ENCODE measurements at places on chromosomes 2 and 18. TPM values are rescaled to one million over a fixed set of nuclear protein-coding genes. Genes with fewer than 3 reads are reported as not detected.
A peak's percentile ranks its signal among the peaks of the same experiment; 100 is the strongest.

DNA sequence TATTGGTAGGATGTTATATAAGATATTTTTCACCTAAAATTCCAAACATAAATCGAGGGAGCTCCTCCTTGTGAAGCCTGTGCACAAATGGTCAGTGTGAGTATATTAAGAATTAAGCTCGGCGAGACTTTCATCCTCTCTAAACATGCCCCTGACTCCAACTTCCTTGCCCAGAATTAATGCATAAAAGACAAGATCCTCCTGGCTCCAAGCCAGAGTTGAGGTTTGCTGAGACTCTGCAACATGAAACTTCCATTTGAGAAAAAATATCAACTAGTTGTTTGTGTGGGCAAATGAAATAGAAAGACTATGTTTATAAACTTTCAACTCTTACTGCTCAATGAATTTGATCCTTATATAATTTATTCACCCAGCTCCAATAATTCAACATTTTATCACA is 68.1 kb downstream of the CCDC178 start:
- H3K4me1 ChIP-seq = peaks cover 3% of the 10 kb centered on the region
- H3K4me3 ChIP-seq = no peak overlapping the region
- no peak overlapping the region for H3K27ac ChIP-seq
- H3K27me3 ChIP-seq = no peaks in the 10 kb centered on the region
- H3K36me3 ChIP-seq = no peaks in the 10 kb centered on the region

DNA sequence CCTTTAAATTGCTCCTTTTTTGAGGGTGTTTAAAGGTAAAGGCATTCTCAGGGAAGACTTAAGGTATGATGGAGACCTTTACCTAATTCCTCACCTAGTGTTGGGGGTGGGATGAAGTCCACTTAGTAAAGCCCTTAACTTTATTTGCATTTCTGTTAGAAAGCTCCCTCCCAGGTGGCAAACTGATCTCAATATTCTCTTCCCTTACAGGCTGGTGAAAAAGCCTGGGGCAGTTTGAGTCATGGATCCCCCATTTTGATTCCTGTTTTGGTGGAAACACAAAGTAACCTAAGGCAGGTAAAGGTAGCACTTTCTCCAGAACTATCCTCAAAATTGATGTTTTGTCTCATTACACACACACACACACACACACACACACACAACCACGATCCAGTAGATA is 33.8 kb upstream of the HNRNPA3 start:
- H3K27me3 ChIP-seq = no peaks in the 10 kb centered on the region
- no peak overlapping the region for H3K27ac ChIP-seq
- no peak overlapping the region for H3K4me3 ChIP-seq
- H3K36me3 ChIP-seq = no peaks in the 10 kb centered on the region
- no peak for DNase-seq
- no peaks in the 10 kb centered on the region for H3K4me1 ChIP-seq

- no peaks in the 10 kb centered on the region for H3K27me3 ChIP-seq
- H3K36me3 ChIP-seq = no peaks in the 10 kb centered on the region
- DNase-seq = no peak
- H3K4me1 ChIP-seq = no peaks in the 10 kb centered on the region
- H3K4me3 ChIP-seq = no peak overlapping the region
- no peak overlapping the region for H3K27ac ChIP-seq
Measured at GRCh38 chr18:62957885-62958472, 242.6 kb downstream of the PHLPP1 start.

- H3K4me1 ChIP-seq = no peaks in the 10 kb centered on the region
- no peak overlapping the region for H3K27ac ChIP-seq
- no peaks in the 10 kb centered on the region for H3K27me3 ChIP-seq
Measured at GRCh38 chr2:128399690-128400291, 81.1 kb upstream of the HS6ST1 start.

DNA sequence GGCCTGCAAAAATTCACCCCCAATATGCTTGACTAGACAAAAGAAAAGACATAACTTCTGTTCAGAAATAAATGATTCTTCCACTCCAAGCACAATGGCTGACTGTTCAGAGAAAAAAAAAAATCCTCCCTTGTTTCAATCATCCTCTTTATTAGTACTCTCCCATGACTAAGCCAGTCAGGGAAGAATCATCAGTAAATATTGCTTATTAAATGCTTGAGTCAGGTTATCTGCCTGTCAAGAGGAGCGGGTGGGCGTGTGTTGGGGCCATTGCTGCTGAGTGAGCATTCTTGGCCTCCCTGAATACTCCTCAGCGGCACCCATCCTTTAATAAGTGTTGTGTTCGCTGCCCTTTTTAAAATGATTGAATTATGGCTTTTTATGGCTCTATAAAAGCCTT is 1334.8 kb upstream of the CELF4 start:
- H3K36me3 ChIP-seq = no peaks in the 10 kb centered on the region
- no peak overlapping the region for H3K27ac ChIP-seq
- H3K27me3 ChIP-seq = no peaks in the 10 kb centered on the region
- no peaks in the 10 kb centered on the region for H3K4me1 ChIP-seq
- H3K4me3 ChIP-seq = no peak overlapping the region
- DNase-seq = no peak

DNA sequence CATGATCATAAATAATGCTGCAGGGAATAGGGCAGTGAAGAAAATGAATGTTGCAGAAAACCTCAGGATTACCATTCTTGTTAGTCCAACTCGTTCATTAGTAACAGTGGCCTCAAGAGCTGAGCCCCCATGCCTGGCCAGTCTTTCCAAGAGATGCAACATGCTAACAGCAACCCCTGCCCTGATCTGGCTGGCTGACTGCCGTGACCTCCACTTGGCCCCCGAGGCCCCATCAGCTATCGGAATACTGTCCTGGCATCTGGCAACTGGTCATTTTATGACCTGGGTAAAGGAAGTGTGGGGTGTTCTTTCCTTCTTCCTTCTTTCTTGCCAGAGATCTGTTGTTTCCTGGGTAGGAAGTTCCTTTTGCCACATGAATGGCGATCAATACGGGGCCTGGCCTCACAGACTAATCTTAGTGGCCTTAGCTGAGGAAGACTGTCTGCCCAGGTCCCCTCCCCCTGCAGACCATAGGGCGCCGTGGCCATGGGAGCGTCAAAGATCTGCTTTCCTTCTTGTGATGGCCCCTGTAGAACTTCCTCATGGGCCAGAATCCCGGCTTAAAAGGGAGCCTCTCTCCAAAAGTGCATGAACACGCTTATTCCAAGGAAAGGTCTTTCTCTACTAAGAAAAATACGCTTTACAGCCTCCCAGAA is 10.6 kb upstream of the TRABD2A start:
- no peak for DNase-seq
- H3K27me3 ChIP-seq = no peaks in the 10 kb centered on the region
- H3K4me3 ChIP-seq = no peak overlapping the region
- no peak overlapping the region for H3K27ac ChIP-seq
- no peaks in the 10 kb centered on the region for H3K4me1 ChIP-seq

DNA sequence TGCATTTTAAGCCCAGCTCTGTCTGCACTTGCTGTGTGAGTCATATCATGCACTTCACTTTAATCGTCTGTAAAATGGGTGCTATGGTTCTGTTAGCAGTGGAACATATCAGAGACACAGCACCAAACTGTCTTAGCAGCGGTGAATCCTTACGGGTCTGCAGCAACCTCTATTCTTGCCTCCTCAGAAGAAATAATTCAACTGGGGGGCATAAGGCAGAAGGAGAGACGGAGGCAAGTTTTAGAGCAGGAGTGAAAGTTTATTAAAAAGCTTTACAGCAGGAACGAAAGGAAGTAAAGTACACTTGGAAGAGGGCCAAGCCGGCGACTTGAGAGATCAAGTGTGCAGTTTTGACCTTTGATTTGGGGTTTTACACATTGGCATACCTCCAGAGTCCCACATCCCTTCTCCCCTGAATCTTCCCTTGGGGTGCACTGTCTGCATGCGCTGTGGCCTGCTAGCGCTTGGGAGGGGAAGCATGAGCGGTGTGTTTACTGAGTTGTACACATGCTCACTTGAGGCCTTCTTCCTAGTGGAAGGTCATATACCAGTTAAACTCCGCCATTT is 109.8 kb downstream of the DDX1 start:
- H3K4me1 ChIP-seq = no peaks in the 10 kb centered on the region
- no peak for DNase-seq
- H3K4me3 ChIP-seq = no peak overlapping the region
- H3K27ac ChIP-seq = no peak overlapping the region
- H3K36me3 ChIP-seq = no peaks in the 10 kb centered on the region

GRCh38 chr2:127219171-127220070 is 678 bp downstream of the CYP27C1 start:
- H3K4me3 ChIP-seq = peak overlapping the region; percentile 56
- H3K27ac ChIP-seq = no peak overlapping the region
- peak; percentile 76 for DNase-seq
- no peaks in the 10 kb centered on the region for H3K36me3 ChIP-seq

- no peaks in the 10 kb centered on the region for H3K27me3 ChIP-seq
- H3K27ac ChIP-seq = peak overlapping the region; percentile 91
- no peaks in the 10 kb centered on the region for H3K36me3 ChIP-seq
Measured at GRCh38 chr2:171521361-171522051, 768 bp upstream of the CYBRD1 start.

DNA sequence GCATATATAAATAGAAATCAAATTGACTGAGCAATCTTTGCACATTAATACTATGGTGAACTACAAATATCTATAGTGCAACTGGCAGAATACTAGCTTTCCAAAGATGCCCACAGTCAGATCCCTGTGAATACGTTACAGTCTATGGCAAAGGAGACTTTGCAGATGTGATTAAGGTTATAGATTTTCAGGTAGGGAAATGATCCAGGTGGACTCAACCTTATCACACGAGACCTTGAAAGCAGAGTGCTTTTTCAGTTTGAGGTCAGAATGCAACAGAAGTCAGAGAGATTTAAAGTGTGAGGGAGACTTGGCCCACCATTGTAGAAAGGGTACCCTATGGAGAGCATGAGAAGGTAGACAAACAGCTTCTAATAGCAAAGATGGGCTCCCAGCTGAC is 122.6 kb downstream of the TRIB2 start:
- H3K27ac ChIP-seq = no peak overlapping the region
- no peak for DNase-seq
- no peaks in the 10 kb centered on the region for H3K27me3 ChIP-seq

GRCh38 chr2:100286318-100286717 is 36.0 kb downstream of the LONRF2 start:
- DNase-seq = no peak
- H3K4me1 ChIP-seq = no peaks in the 10 kb centered on the region
- no peaks in the 10 kb centered on the region for H3K36me3 ChIP-seq
- no peak overlapping the region for H3K4me3 ChIP-seq

DNA sequence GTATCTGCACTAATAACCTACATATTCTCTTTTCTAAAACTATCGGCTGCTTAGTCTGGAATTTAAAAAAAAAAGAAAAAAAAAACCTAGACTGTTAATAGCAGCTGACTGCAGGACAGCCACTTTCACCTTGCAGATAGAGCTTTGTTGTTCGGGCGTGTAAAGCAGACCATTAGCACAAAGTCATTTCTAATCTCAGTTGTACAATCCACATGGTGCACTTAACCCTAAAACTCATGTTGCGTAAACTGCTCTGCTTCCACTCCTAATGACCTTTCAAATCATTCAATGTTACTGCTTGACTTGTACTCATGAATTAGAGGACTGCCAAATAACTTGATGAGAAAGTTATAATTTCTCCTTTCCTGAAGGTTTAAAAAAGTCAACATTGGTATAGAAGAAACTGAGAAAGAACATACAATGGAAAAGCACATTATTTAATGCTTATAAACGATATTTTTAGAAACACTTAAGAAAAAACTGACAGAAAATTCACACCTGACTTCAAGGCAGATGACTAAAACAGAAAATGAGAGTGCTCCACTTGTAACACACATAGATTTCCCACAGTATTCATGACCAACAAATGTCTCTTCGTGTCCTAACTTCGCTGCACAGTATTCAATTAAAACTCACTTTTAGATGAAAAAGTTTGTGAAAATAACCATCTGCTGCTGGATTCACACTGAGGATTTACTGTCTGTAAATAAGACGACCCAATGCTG is 2.6 kb downstream of the CDH2 start:
- H3K4me1 ChIP-seq = no peaks in the 10 kb centered on the region
- DNase-seq = no peak
- no peak overlapping the region for H3K27ac ChIP-seq

DNA sequence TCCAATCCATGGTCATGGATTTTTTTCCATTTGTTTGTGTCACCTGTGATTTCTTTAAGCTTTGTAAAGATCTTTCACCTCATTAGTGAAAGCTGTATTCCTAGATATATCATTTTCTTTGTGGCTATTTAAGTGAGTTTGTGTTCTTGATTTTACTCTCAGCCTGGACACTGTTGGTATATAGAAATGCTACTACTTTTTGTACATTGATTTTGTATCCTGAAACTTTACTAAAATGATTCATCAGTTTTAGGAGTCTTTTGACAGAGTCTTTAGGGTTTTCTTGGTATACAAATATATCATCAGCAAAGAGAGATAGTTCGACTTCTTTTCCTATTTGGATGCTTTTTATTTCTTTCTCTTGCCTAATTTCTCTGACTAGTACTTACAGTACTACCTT is 12.3 kb downstream of the GKN2 start:
- no peaks in the 10 kb centered on the region for H3K27me3 ChIP-seq
- no peak for DNase-seq
- H3K27ac ChIP-seq = no peak overlapping the region

- no peak overlapping the region for H3K4me3 ChIP-seq
- no peaks in the 10 kb centered on the region for H3K36me3 ChIP-seq
- H3K27me3 ChIP-seq = no peaks in the 10 kb centered on the region
- H3K27ac ChIP-seq = no peak overlapping the region
Measured at GRCh38 chr2:160747501-160748170, 254.0 kb upstream of the RBMS1 start.

- H3K4me1 ChIP-seq = no peaks in the 10 kb centered on the region
- no peak overlapping the region for H3K27ac ChIP-seq
- H3K36me3 ChIP-seq = no peaks in the 10 kb centered on the region
- no peak for DNase-seq
- no peaks in the 10 kb centered on the region for H3K27me3 ChIP-seq
- H3K4me3 ChIP-seq = no peak overlapping the region
Measured at GRCh38 chr2:188765522-188766470, 208.4 kb upstream of the COL3A1 start.

GRCh38 chr18:3330622-3331021 is 68.7 kb downstream of the MYL12B start:
- H3K36me3 ChIP-seq = no peaks in the 10 kb centered on the region
- no peaks in the 10 kb centered on the region for H3K4me1 ChIP-seq
- no peaks in the 10 kb centered on the region for H3K27me3 ChIP-seq
- H3K27ac ChIP-seq = no peak overlapping the region
- no peak overlapping the region for H3K4me3 ChIP-seq

GRCh38 chr2:121944072-121944831 is 188.8 kb downstream of the TSN start:
- no peak overlapping the region for H3K4me3 ChIP-seq
- H3K27ac ChIP-seq = no peak overlapping the region
- no peaks in the 10 kb centered on the region for H3K36me3 ChIP-seq

- no peaks in the 10 kb centered on the region for H3K27me3 ChIP-seq
- H3K4me1 ChIP-seq = no peaks in the 10 kb centered on the region
- H3K36me3 ChIP-seq = no peaks in the 10 kb centered on the region
- DNase-seq = peak; percentile 89
Measured at GRCh38 chr2:68837164-68837860, 33.9 kb downstream of the BMP10 start.

The FBXO41 gene
- total RNA-seq = 4.7 TPM

The UGT1A3 gene
- total RNA-seq = not detected

The SLC16A14 gene
- total RNA-seq = 2.0 TPM

The FBLN7 gene
- 4.5 TPM for total RNA-seq

The ANKRD53 gene
- 1.9 TPM for total RNA-seq

The LDLRAD4 gene
- total RNA-seq = 61.9 TPM

The NMUR1 gene
- total RNA-seq = 2.1 TPM

The FAM117B gene
- 8.4 TPM for total RNA-seq

The IL36G gene
- total RNA-seq = not detected

All from aorta (tissue), 5 donors.